ENCODE measurements at places on chromosomes 12 and 14.

- H3K36me3 ChIP-seq = no peaks in the 10 kb centered on the region
- H3K27me3 ChIP-seq = no peaks in the 10 kb centered on the region
- peaks cover 13% of the 10 kb centered on the region for H3K4me1 ChIP-seq
- DNase-seq = no peak
- H3K27ac ChIP-seq = peak overlapping the region; percentile 47
- peak overlapping the region; percentile 41 for H3K4me3 ChIP-seq
Observed at GRCh38 chr12:75481013-75481705, 604 bp downstream of the GLIPR1 start.

DNA sequence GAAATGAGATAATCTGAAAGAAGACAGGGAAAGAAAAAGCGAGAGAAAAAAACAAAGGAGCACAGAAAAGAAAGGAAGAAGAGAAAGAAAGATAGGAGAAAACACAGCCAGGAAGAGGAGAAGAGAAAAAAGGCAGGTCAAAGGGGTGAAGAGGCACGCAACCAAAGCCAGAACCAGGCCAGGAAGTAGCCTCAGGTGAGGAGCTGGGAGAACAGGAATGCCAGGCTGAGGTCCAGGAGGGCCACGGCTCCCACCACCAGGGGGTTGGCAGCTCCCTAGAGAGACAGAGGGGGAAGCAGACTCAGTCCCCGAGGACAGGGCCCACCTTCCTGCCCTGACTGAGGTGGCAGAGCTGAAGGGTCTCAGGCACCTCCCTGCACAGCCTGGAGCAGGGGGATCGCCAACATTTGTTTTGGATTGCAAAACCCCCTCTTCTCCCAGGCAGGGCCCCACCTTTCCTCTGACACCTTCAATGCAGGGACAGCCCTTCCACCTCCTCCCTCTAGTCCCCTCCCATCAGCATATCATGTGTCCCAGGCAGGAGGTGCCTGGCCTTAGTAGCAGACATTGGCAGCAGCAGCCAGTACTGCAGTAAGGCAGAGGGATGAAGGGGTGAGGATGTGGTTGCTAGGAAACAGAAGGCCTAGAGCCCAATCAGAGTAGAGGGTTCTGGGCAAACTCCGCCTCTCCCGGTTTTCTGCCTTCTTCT lies 2.0 kb upstream of the AP1G2 start:
- no peaks in the 10 kb centered on the region for H3K36me3 ChIP-seq
- H3K4me1 ChIP-seq = no peaks in the 10 kb centered on the region
- peak; percentile 5 for DNase-seq
- H3K27me3 ChIP-seq = peaks cover 11% of the 10 kb centered on the region

GRCh38 chr12:92156704-92157395 lies 11.2 kb upstream of the BTG1 start:
- H3K4me3 ChIP-seq = no peak overlapping the region
- H3K27me3 ChIP-seq = no peaks in the 10 kb centered on the region
- no peaks in the 10 kb centered on the region for H3K4me1 ChIP-seq
- no peak for DNase-seq
- H3K27ac ChIP-seq = no peak overlapping the region
- no peaks in the 10 kb centered on the region for H3K36me3 ChIP-seq

DNA sequence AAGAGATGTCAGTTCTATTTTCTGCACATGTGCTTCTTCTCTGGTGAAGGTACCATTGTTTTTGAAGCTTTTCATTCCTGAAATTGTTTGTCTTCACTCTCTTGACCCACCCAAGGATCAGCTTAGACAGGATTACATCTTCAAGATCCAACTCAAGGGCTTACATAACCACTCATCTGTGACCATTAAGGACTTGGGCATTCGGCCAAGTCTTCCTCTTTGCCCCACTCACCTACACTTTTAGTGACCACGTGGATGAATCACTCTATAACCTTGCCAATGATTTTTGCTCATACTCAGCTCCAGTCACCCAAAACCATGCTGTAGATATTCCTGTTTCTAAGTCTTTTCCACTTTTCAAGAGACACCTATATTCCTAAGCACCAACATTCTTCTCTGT lies 36.5 kb upstream of the SSTR1 start:
- DNase-seq = no peak
- H3K36me3 ChIP-seq = no peaks in the 10 kb centered on the region
- H3K4me3 ChIP-seq = no peak overlapping the region
- H3K27ac ChIP-seq = no peak overlapping the region
- no peaks in the 10 kb centered on the region for H3K4me1 ChIP-seq

GRCh38 chr14:93121030-93121834 lies 5.5 kb upstream of the ITPK1 start:
- no peak overlapping the region for H3K4me3 ChIP-seq
- peaks cover 4% of the 10 kb centered on the region for H3K4me1 ChIP-seq
- no peak overlapping the region for H3K27ac ChIP-seq
- no peaks in the 10 kb centered on the region for H3K36me3 ChIP-seq
- no peak for DNase-seq

- H3K36me3 ChIP-seq = no peaks in the 10 kb centered on the region
- DNase-seq = no peak
- no peaks in the 10 kb centered on the region for H3K4me1 ChIP-seq
- no peak overlapping the region for H3K27ac ChIP-seq
- no peak overlapping the region for H3K4me3 ChIP-seq
Observed at GRCh38 chr14:78445275-78445674, 275.1 kb downstream of the NRXN3 start.

- peaks cover 3% of the 10 kb centered on the region for H3K4me1 ChIP-seq
- peak overlapping the region; percentile 18 for H3K27ac ChIP-seq
- no peaks in the 10 kb centered on the region for H3K27me3 ChIP-seq
- no peak overlapping the region for H3K4me3 ChIP-seq
- DNase-seq = no peak
- no peaks in the 10 kb centered on the region for H3K36me3 ChIP-seq
Observed at GRCh38 chr14:103890052-103890371, 38.2 kb upstream of the TDRD9 start.

- no peaks in the 10 kb centered on the region for H3K27me3 ChIP-seq
- no peak overlapping the region for H3K27ac ChIP-seq
- H3K36me3 ChIP-seq = no peaks in the 10 kb centered on the region
- no peaks in the 10 kb centered on the region for H3K4me1 ChIP-seq
- DNase-seq = no peak
- H3K4me3 ChIP-seq = no peak overlapping the region
Observed at GRCh38 chr12:58268069-58268468, 326.7 kb downstream of the ATP23 start.

GRCh38 chr12:15899282-15899870 lies 11.8 kb upstream of the DERA start:
- H3K27me3 ChIP-seq = no peaks in the 10 kb centered on the region
- no peak overlapping the region for H3K4me3 ChIP-seq
- DNase-seq = no peak
- no peak overlapping the region for H3K27ac ChIP-seq
- H3K36me3 ChIP-seq = peaks cover 72% of the 10 kb centered on the region

DNA sequence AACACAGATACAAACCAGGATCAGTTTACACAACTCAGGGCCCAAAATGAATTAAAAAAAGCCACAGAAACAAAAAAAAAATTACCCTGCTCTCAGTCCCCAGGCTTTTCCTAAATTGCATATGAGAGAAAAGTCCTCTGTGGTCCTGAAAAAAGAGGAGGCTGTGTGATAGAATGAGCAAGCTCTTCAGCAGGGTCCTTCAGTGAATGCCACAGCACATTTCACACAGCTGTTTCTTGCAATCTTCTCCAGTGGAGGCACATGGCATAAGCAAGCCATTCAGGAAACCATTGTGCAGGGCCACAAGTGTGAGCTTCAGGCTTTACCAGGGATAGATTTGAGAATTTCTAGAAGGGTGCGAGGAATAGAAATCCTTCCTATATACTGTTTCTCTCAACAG lies 168.5 kb downstream of the PPM1H start:
- no peaks in the 10 kb centered on the region for H3K36me3 ChIP-seq
- no peaks in the 10 kb centered on the region for H3K27me3 ChIP-seq
- H3K27ac ChIP-seq = no peak overlapping the region
- no peak for DNase-seq
- H3K4me3 ChIP-seq = no peak overlapping the region

DNA sequence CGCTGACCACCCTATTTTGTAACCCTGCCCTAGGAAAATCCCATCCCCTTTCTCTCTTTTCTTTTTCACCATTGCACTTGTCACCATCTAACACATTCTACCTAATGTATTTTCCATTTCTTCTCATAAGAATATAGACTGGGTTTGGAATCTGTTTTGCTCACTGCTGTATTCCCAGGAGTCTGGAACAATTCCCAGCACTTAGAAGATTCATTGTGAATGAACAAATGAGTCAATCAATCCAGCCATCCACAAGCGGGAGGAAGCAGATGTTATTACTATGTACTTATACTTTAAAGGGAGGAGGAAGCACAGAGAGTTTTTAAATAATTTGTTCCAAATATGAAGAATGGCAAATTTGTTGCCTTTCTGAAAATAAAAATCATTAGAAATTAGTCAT lies 142.1 kb downstream of the KIF21A start:
- no peak overlapping the region for H3K4me3 ChIP-seq
- no peak for DNase-seq
- no peaks in the 10 kb centered on the region for H3K36me3 ChIP-seq
- no peaks in the 10 kb centered on the region for H3K4me1 ChIP-seq

GRCh38 chr12:110538869-110539622 lies 36.9 kb downstream of the RAD9B start:
- peaks cover 81% of the 10 kb centered on the region for H3K4me1 ChIP-seq
- peak; percentile 67 for DNase-seq
- no peaks in the 10 kb centered on the region for H3K27me3 ChIP-seq
- peak overlapping the region; percentile 94 for H3K27ac ChIP-seq

GRCh38 chr12:39427360-39427808 lies 15.5 kb downstream of the KIF21A start:
- peaks cover 11% of the 10 kb centered on the region for H3K4me1 ChIP-seq
- H3K4me3 ChIP-seq = no peak overlapping the region
- no peaks in the 10 kb centered on the region for H3K27me3 ChIP-seq
- H3K27ac ChIP-seq = no peak overlapping the region
- no peaks in the 10 kb centered on the region for H3K36me3 ChIP-seq

- H3K4me1 ChIP-seq = no peaks in the 10 kb centered on the region
- no peak for DNase-seq
Observed at GRCh38 chr12:27906658-27907473, 65.7 kb downstream of the PTHLH start.

- no peaks in the 10 kb centered on the region for H3K4me1 ChIP-seq
- H3K4me3 ChIP-seq = no peak overlapping the region
- DNase-seq = no peak
- H3K27ac ChIP-seq = no peak overlapping the region
- H3K27me3 ChIP-seq = no peaks in the 10 kb centered on the region
Observed at GRCh38 chr12:109737126-109737525, 23.5 kb downstream of the FAM222A start.

Measured in gastrocnemius medialis (tissue), 4 donors.